ENCODE measurements at places on chromosomes 3 and 15.

DNA sequence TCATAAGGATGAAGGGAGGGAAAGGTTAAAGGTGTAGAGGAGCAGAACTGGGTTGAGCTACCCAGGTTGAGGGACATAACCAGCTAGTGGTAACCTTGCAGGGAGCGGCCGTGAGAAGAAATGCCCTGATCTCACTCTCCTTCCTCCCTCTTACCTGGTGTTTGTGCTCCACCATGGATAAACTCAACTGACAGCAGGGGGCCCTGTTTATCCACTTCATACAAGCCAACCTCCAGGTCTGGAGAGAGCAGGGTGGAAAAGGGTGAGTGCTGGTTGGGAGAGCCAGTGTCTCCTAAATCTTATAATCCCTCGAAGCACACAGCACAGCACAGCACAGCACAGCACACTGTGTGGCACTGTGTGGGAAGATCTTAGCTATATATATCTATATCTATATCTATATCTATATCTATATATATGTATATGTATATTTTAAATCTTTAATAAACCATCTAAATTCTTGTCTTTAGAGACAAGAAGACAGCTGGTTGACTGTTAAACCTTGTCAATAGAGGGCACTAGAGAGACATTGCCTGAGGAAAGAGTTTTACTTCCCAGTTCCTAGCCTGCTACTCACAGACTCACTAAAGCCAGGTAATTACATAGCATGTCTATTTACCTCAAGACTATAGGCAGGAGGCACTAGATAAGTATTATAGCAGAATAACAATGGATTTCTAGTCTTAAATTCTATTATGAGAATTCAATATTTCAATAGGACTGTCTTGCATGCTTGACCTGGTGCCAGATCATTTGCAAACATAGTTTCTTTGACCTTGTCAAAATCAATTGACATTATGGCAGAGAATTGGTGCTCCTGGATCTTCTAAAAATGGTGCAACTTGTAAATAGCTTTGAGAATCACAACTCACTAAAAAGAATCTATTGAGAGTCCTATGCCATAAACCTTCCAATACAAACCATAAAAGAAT, 21.7 kb upstream of the FMN1 start:
- DNase-seq, result peak; percentile 15

GRCh38 chr3:167839460-167840134, 104.1 kb downstream of the SERPINI1 start:
- no peak for DNase-seq

GRCh38 chr3:188937389-188937788, 234.4 kb upstream of the TPRG1 start:
- DNase-seq, result no peak

- DNase-seq, result no peak
Observed at GRCh38 chr15:69593488-69593887, 140.9 kb downstream of the RPLP1 start.
